ENCODE measurements at places on chromosomes 1 and 21. TPM values are rescaled to one million over a fixed set of nuclear protein-coding genes. Genes with fewer than 3 reads are reported as not detected.
A peak's percentile ranks its signal among the peaks of the same experiment; 100 is the strongest.

OLFML2B gene
- polyA plus RNA-seq: not detected

- H3K4me3 ChIP-seq: peak overlapping the region; percentile 34
- H3K27me3 ChIP-seq: no peaks in the 10 kb centered on the region
- no peak overlapping the region for H3K27ac ChIP-seq
- DNase-seq: peak; percentile 36
- H3K36me3 ChIP-seq: peaks cover 4% of the 10 kb centered on the region
Measured at GRCh38 chr1:93904228-93904627, 5.0 kb downstream of the GCLM start.

ANKRD34A gene
- not detected for polyA plus RNA-seq

- H3K27me3 ChIP-seq: no peaks in the 10 kb centered on the region
- no peak overlapping the region for H3K27ac ChIP-seq
- H3K4me1 ChIP-seq: peaks cover 10% of the 10 kb centered on the region
- no peak overlapping the region for H3K4me3 ChIP-seq
- no peak for DNase-seq
Measured at GRCh38 chr1:224256640-224257039, 73.3 kb downstream of the NVL start.

B3GALT5 gene
- polyA plus RNA-seq: not detected

DNA sequence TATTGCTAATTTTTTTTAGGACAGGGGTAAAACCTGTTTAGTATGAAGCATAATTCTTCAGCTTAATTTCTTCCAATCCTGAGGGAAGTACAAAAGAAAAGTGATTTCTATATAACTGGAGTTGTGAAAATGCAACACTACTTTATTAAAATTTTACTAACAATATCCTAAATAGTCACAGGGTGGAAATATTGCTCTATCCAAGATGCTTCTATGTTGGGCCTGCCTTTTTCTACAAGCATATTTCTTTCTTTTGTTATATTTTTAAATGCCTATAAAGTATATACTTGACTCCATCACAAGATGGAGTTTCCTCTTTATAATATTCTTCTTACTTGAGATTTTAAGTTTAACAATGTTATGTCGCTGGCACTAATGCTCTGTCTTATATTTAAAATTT lies 37.9 kb downstream of the DTL start:
- DNase-seq: no peak
- H3K27me3 ChIP-seq: no peaks in the 10 kb centered on the region
- no peaks in the 10 kb centered on the region for H3K36me3 ChIP-seq
- no peak overlapping the region for H3K27ac ChIP-seq
- no peak overlapping the region for H3K4me3 ChIP-seq

DNA sequence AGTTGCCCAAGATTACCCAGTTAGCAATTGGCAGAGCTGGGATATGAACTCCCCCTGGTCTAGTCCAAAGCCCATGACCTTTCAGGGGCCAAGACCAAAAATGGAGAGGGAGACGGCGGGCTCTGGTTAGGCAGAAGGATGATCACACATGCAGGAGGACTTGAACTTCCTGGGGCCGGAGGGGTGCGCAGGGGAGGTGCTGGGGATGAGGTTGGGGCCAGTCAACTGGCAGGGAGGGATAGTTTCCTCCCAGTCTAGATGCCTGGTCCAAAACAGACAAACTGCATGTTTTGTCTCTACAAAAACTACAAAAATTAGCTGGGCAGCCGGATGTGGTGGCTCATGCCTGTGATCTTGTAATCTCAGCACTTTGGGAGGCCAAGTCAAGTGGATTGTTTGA lies 78.1 kb downstream of the NKAIN1 start:
- H3K4me3 ChIP-seq: no peak overlapping the region
- H3K36me3 ChIP-seq: no peaks in the 10 kb centered on the region
- peaks cover 5% of the 10 kb centered on the region for H3K4me1 ChIP-seq
- no peak overlapping the region for H3K27ac ChIP-seq
- H3K27me3 ChIP-seq: peaks cover 8% of the 10 kb centered on the region
- no peak for DNase-seq
